Kasumi-1 (cell line): ENCODE measurements at places on chromosomes 3 and 15.
A peak's percentile ranks its signal among the peaks of the same experiment; 100 is the strongest.

DNA sequence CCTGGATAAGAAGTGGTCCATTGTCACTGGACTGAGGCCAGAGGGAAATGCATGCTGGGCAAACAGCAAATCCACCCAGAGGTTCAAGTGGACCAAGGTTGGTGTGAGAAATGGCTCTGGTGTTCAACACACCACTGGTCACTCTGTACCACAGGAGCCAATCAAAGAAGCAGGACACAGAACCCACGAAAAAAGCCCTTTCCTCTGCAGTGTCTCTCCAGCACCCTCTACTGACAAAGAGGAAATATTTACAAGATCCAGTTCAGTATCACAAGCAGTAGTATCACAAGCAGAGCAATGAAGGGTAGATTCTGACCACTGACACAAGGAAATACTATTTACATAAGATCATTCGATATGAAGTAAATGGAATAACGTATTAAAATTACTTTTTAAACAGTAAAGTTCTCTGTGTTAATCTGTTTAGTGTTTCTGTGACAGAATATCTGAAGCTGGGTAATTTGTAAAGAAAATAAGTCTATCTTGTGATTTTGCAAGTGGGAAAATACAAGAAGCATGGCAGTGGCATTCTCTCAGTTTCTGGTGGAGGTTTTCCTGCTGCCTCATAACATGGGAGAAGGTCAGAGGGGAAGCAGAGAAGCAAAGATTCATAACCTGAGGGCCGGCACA is 390.7 kb downstream of the EFHB start:
- peak; percentile 36 for DNase-seq

GRCh38 chr3:99846477-99847160 is 29.0 kb downstream of the CMSS1 start:
- no peak for DNase-seq

DNA sequence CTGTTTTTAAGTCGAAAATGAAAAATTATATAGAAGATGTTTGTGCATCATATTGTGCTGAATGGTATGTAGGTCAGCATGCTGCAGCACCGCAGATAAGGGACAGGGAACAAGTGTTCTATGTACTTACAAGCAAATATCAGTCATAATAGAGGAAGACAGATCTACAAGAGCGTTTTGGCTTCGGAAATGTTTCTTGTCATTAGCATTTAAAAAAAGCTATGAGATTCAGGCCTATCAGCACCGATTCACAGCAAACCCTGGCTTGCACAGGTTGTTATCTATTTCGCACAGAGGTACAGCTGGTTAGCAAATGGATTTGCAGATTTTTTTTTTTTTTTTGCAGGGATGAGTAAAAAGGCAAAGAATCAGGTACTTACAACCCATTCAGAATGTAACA is 204.2 kb upstream of the TBC1D5 start:
- DNase-seq = no peak

GRCh38 chr3:153087595-153088566 is 74.1 kb upstream of the RAP2B start:
- DNase-seq = no peak

DNA sequence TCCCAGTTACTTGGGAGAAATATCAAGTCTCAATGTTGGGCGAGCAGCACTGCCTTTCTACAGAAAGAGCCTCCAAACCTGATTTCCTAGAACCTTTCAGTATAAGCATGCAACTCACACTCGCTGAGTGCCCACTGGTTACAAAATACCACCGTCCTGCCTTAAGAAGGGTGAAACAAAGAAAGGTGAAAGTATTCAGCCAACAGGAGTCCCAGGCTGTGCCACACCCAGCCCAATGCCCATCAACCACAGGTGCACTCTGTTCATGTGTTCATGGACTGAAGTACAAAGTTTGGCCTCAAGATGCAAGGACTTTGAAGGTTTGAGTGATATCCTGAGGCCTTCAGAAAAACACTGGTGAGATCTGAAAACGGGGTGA is 34.0 kb downstream of the IL17RD start:
- DNase-seq = no peak

GRCh38 chr3:197458179-197458707 is 97.5 kb downstream of the BDH1 start:
- DNase-seq = no peak

- peak; percentile 19 for DNase-seq
Measured at GRCh38 chr15:83837945-83838571, 184.1 kb downstream of the ADAMTSL3 start.
